Activated CD4-positive, alpha-beta T cell treated with anti-CD3 and anti-CD28 coated beads, Interleukin-2, amount 50 U/mL, for 24 hours (primary cell): ENCODE measurements at places on chromosomes 3 and 15.

DNA sequence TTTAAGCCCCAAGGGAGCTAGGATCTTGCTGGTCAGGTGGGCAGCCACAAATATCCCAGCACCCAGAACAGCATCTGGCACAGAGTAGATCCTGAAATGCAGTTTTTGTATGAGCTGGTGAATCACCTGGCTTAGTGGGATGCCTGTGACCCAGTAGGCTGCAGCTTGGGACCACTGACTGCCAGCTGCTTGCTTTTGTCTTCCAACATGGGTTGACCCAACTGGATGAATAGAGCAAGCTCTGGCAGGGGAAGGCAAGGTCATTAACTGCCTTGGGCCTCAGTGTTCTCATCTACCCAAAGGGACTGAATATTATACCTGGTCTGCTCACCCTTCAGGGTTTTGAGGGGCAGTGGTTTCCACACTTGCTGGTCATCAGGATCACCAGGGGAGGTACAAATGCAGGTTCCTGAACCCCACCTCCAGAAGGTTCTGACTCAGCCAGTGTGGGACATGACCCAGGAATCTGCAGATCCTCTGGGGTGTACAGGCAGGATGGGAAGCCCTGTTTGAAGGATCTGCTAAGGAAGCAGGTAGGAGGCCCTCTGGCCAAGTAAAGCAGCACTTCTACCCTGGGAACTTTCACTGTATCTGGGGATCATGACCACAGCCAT is 55.4 kb downstream of the ITGA11 start:
- no peak for DNase-seq

DNA sequence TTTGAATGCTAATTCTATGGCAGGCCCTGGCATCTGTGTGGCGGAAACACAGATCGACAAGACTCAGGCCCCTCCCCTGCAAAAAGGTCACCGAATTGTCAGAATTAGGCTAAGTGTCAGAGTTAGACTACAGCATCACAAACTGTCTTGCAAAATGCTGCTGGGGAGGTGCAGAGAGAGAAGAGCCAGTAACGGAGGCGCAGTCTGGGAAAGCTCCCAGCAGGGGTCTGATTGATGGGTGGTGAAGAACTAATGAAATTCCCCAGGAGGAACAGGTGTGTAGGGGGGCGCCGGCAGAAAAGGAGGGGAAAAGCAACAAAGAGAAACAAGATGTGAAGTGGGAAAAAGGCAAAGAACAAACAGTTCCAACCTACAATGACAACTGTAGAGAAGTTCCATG is 72.7 kb upstream of the TAMM41 start:
- DNase-seq = no peak

DNA sequence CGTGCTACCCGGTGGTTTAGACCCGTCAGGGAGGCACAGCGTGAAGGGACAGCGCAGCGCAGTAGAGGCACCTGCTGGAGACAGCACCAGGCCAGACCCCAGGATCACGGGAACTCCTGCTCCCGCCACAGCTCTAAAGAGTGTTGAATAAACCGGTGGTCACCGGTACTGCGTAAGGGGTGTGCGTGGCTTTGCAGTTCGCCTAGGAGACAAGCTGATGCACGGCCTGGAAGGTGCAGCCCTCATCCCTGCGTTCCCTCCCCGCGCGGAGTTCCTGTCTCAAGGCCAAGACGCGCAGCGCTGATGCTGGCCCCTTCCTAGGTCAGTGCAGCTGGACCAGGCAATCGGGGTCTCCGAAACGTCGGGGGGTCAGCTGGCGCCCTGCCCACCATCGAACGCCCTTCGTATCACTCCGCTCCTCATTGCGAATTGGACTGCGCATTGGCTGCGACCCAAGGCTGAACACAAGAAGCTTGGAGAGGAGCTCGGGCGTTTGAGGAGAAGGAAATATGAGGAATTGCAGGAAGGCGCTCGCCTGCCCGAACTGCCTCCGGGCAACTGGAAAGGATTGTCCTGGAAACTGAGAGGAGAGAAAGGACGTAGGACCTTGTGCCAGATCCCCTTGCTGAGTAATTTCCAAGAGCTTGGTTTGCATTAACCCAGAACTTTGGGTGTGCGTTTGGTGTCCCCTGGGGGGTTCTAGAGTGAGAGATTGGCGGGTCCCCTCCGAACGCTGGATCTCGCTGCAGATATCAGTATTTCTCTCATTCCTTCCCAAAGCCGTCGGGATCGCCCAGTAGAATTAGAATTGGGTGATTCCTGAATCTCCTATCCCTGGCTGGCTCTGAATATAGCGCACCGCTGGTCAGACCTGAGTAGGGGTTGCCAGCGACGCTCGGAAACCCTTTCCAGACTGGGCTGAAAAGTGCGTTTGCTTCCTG is 2.3 kb upstream of the SOX14 start:
- DNase-seq = no peak

DNA sequence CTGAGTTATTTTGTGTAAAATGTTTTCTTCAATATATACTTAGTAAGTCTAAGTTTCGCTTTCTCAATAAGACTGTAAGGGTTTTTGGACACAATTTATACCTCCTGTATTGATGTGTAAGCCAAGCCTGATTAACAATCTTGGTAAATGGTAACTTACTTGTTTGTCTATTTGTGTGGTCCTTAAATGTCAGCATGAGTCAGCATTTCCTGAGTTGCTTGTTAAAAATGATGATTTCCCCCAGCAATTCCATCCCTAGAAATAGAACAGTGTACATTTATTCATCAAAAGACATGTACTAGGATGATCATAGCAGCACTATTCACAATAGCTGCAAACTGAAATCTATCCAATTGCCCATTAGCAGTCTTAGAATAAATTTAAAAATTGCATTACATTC is 53.4 kb upstream of the LRIG1 start:
- DNase-seq = no peak

GRCh38 chr15:77966540-77967234 is 110.8 kb downstream of the TBC1D2B start:
- DNase-seq = no peak
